ENCODE measurements at places on chromosomes 4 and X. TPM values are rescaled to one million over a fixed set of nuclear protein-coding genes. Genes with fewer than 3 reads are reported as not detected.

LPAR4 gene
- total RNA-seq, result 1.3 TPM

PNMA6A gene
- total RNA-seq, result 1.3 TPM

DCAF8L2 gene
- not detected for total RNA-seq

MPP1 gene
- 23.3 TPM for total RNA-seq

BMPR1B gene
- total RNA-seq, result 13.5 TPM

UNC5C gene
- total RNA-seq, result 2.2 TPM

SYP gene
- 0.18 TPM for total RNA-seq

CRMP1 gene
- not detected for total RNA-seq

CT45A3 gene
- not detected for total RNA-seq
